ENCODE measurements at places on chromosomes 16 and 17.
A peak's percentile ranks its signal among the peaks of the same experiment; 100 is the strongest.

DNA sequence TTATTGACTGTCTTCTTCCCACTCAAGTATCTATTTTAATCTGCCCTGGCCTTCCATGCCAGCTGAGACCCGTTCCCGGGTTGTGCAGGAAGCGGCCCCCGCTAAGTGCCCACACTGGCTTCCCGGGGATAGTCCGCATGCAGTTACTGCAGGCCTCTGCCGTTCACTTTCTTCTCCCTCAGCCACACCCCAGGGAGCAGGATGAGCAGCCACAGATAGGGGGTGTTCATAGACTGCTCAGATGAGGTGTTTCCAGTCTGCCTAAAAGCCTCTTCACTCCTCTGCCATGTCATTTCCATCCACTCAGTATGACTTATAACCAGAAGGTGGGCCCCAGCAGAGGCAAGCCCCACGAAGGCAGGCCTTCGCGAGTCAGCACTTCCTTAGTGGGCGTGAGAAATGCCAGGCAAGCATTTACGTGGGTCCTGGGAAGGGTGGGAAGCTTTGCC lies 7.7 kb downstream of the MED9 start:
- DNase-seq = no peak

DNA sequence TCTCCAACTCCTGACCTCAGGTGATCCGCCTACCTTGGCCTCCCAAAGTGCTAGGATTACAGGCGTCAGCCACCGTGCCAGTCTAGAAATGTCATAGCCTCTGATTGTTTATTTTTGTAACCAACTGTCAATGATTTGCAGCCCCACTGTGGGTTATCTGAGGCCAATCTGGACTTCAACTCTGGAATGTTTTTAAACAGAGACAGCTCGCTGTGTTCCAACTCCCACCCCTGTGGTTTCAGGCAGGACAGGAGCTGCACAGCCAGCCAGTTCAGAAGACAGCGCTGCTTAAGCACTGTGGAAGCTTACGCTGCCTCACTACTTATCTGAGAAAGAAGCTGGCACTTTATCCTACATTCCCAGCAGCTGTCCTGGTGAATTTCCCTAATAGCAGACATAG lies 19.5 kb downstream of the MRM3 start:
- DNase-seq = no peak

DNA sequence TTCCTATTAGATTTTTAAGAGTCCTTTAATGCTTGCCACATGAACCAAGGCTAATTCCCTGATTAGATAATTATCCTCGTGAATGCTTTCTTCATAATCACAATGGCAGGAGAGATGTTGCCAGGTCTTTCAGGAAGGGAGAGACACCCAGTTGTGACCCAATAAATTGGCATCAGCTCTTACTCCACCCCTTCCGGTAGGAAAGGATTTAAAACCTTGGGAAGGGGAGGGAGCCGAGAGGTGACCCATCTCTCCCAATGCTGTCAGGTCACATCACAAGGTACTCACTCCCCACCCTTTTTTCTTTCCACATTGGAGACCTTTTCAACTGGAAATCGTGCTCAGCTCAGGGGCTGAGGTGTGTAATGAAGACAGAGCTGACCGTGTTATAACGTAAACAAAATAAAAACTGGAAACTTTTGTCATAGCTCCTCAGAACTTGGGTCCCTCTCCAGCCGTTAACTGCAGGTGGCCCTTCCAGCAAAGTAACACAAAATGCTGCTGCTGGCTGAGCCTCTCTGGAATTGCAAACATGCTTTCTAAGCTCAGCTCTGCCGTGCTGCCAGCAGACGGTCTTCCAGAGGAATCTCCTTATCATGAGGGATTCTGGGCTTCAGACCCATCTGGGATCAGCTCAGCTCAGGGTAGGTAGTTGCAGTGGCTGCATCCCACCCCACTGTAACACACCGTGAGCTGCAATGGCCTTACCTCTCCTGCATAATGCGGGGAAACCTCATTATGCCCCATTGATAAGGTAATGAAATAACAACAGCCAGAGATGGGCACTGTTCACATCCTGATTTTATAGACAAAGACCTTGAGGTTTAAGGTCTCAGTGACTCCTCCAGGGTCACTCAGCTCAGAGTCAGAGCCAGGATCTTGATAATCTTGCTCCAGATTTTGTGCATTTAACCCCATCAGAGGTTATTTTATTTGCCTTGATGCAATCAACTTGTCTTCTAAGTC lies 15.6 kb downstream of the TMEM100 start:
- DNase-seq = no peak

DNA sequence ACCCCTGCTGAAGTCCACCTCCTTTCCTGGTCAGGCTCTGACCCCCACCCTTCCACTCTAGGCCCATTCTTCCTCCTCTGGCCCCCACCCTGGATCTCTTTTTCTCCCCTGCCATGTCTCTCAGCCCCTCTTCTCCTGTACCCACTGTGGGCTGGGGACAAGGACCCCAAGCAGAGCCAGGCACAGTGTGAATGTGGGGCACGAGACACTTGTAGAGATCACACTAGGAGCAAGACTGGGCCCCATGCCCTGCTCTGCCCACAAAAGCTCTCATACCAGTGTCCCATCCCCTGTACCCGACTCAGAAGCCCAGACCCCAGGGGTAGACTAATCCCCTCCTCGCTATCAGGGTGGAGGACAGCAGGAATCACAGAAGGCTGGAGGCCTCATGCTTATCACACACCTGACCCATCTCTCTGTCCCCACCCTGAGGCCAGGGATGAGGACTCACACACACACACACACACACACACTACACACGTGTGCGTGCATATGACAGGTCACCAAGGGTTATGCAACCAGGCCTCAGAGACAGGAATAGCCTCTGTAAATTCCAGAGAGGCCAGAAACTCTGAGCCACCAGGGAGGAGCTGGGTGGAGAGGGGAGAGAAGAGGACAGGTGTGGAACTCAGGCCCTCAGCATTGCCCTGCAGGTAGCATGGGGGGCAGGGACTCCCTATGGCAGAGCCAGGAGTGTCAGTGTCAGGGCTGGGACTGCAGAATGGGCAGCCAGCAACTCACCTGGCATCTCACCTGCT lies 21.1 kb downstream of the ARHGAP27 start:
- no peak for DNase-seq

DNA sequence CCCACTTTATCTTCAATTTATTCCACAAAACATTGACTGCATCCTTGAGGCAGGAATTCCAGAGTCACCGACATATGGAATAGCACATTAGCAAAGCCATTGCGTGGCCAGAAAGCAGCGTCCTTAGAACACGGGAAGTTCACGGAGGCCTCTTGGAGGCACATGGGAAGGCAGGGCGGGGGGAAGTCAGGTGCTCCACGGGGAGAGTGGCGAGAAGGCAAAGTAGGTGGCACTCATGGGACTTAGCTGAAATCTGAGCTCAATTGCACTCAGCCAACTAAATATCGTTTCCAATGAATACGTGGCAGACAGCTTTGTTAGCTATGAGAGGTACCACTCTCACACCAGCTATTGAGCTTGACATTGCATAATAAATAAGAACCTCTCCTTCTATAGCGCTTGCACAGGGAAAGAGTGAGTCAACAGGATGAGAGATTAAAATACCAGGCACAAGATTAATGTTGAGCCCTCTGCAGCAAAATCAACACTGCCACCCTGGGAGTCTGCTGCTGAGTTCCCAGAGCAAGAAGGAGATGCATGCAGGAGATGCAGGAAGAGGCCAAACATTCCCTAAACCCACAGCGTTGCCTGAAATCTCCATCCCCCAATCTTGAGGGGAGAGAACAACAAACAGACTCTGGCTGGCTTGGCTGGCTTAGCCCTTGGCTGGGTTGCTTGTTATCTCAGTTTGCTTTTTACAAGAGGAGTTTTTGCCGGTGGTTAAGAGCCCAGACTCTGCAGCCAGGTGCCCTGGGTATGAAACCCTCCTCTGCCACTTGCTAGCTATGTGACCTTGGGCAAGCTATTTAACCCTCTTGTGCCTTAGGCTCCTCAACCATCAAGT lies 28.8 kb downstream of the ABCC12 start:
- DNase-seq = no peak

- DNase-seq = no peak
Measured at GRCh38 chr16:81080233-81080632, 3.2 kb upstream of the C16orf46 start.

GRCh38 chr17:18043491-18043890 lies 4.3 kb downstream of the GID4 start:
- peak; percentile 25 for DNase-seq

DNA sequence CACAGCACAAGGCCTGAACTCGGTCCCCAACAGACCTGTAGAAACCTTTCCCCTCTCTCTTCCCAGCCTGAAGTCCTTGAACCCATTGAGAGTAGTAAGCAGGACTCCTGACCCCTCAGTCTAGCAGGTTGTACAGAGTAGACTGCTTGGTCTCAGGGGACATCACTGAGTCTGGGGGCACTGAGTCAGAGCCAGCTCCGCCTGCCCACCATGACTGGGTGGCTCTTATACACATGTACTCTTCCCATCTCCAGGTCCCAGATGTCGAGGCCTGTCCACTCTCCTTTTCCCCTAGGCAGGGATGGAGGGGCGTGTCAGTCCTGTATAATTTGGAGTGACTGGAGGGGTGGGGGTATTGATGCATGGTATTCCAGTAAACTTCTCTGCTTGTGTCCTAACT lies 23.5 kb downstream of the LIG3 start:
- no peak for DNase-seq

DNA sequence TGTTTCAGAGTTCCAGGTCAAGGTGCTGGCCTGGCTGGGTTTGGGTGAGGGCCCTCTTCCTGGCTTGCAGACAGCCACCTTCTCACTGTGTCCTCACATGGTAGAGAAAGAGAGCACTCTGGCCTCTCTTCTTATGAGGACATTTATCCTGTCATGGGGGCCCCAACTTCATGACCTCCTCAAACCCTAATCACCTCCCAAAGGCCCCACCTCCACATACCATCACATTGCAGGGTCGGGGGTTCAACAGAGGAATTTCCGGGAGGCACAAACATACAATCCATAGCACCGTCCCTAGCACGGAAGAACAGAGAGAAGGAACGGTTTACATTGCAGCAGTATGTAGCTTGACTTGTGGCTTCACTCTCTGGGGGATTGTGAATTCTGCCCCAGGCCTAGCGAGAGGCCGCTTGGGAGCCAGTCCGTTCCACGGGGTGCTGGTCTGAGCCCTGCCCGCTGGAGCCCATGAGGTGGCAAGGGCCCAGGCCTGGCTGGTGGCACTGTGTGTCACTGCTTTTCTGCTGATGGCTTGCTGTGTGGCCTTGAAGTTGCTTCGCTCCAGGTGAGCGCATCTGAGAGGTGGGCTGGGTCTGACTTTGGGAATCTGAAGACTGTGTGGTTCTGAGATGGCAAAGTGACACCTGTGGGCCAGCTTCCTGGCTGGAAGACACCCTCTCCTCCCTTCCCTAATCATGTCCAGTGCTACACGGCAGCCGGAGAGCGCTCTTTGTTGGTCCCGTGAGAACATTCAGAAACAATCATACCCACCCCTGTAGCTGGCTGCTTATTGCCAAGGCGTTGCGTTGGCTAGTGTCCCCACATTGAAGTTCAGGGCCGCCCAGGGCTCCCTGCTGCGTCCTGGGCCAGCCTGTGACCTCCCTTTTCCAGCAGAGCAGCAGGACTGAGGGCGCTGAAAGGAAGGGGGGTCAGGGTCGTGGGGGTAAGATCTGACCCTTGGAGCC lies 98.3 kb downstream of the CMIP start:
- DNase-seq = no peak

- DNase-seq = no peak
Measured at GRCh38 chr17:57357830-57358430, 101.6 kb downstream of the MSI2 start.

DNA sequence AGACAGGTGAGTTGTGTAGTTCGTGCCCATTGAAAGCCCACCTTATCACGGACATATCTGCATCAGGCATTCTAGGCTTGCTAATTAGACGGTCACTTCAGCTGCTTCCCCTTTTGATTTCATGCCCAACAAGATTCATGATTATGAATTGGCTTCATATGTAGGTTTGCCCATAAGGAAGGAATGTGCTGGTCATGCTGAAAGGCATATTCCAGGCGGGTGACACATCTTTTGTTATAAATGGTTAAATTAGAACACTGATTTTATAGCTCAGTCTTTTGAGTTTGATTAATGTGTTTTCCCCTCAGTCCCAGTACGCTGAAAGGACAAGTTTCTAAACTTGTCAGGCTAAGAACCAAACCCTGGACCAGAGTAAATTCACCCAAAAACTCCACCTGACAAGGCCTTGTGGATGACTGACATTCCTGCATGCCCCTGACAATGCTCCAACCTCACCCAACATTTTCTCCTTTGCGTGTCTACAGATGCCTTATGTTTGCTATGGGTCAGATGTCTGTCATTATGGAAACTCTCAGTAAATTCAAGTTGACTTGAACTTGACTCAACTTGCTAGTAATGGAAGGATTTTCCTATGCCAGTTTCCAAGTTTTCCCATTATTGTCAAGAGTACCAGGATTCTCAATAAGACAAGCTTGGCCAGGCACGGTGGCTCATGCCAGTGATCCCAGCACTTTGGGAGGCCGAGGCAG lies 421.9 kb downstream of the PMP22 start:
- DNase-seq = no peak

DNA sequence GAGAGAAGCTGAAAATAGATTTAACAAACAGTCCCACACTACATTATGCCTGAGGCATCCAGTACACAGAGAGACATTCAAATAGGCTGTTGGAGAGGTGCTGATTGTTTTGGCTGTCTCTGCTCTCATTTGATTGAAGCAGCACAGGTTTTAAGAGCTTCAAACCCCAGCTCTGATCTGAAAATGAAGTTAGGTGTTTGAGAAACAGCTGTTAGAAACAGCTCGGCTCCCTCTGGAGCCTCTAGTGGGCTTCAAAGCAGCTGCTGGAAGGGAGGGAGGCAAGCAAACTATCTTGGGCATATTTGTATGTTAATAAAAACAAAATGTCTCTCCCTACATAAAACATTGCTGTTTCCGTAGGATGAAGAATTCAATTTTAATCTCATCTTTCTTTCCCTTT lies 607.3 kb upstream of the GOT2 start:
- no peak for DNase-seq

- DNase-seq = no peak
Measured at GRCh38 chr17:42459801-42460281, 1.2 kb downstream of the ATP6V0A1 start.

GRCh38 chr17:4759776-4760236 lies 11.9 kb upstream of the TM4SF5 start:
- DNase-seq = no peak

DNA sequence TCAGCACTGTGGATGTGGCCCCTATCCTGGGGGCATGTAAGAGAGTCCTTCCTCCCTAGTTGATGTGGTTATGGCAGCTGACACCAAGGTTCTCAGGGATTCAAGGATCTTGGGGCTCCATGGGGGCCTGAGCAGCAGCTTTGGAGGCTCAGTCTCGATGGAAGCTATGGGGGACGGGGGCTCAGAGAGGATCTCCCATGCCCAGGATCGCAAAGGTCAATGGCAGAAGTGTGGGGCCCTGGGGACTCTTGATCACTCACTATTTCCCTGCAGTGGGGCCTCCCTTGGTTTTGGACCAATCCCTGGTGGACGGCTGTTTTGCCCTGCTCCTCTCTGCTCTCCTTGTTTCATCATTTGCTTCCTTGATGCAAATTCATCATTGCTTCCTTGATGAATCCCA lies 885.9 kb downstream of the CDH8 start:
- no peak for DNase-seq

GRCh38 chr16:77894162-77894561 lies 105.8 kb downstream of the VAT1L start:
- DNase-seq = no peak

Data from hippocampal formation (tissue), 2 donors.